ENCODE measurements at places on chromosomes 3 and 15.

- DNase-seq: no peak
These were observed 78.8 kb downstream of the AAGAB start for GRCh38 chr15:67175643-67176071.

GRCh38 chr3:179179979-179180759, 32.0 kb downstream of the PIK3CA start:
- DNase-seq: no peak

- DNase-seq: peak; percentile 59
These were observed 2.2 kb downstream of the ZIC1 start for GRCh38 chr3:147411238-147411814.

GRCh38 chr3:101377209-101377608, 56.8 kb upstream of the IMPG2 start:
- no peak for DNase-seq

Measured in islet precursor cell (in vitro differentiated cells).